ENCODE measurements at places on chromosomes 11 and 22.
A peak's percentile ranks its signal among the peaks of the same experiment; 100 is the strongest.

DNA sequence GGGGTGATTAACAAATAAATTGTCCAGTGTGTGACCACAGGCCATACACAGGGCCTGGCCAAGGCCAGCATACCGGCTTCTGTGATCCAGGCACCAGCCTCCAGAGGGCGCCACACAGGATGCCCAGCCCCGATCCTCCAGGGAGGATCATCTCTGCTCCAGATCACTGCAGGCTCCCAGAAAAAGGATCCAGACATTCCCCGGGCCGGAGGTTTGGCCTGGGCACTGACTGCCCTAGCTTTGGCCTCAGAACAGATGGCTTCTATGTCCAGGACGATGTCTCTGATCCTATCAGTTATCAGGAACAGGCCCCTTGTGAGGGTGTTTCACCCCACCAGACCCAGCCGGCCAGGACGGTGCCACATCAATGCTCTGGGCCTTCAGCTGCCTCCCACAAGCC, 74.5 kb upstream of the LMO1 start:
- peak; percentile 37 for DNase-seq

DNA sequence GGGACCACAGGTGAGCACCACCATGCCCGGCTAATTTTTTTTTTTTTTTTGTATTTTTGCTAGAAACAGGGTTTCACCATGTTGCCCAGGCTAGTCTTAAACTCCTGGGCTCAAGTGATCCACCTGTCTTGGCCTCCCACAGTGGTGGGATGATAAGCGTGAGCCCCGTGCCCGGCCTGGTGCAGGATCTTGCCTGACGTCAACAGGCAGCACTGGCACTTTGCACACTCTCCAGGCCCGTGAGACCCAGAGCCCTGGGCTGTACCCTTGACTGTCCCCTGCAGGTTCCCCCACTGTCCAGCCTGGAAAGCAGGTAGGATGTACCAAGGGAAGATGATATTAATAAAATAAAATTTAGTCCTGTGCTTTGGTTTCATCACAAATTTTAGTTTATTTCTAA, 29.1 kb upstream of the PANX2 start:
- no peak for DNase-seq

DNA sequence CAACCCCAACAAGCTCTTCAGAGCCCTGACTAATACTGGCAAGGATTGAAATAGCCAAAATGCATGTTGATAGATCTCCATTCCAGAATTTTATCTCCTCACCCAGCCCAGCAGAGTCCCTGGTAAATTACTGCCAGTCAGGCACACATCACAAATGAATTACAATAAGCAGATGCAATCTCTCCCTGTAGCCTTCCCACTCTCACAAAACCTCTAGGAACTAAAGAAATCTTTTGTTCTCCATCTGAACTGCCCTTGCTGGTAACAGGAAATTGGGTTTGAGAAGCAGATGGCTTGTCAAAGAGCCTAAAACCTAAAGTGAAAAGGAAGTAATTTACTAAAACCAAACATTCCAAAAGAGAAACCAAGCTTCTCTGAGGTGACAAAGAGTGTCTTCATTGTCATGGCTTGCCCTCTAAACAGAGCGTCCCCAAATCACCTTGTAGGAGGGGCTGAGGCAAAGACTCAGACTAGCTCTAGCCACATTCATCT, 59.5 kb downstream of the FAM168A start:
- DNase-seq: no peak

DNA sequence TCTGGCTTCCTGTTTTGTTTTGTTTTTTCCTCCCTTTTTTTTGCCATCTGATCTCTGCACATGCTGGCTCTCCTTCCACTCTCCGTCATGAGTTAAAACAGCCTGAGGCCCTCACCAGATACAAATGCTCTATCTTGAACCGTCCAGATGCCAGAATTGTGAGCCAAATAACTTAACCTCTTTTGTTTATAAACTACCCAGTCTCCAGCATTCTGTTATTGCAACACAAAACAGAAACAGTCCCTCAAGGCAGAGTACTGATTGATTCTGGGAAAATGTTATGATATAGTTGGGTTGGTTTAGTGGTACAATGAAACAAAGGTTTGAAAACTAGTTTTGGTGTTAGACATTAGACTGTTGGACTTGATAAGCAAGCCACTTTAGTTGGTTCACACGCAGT, 1390.0 kb upstream of the RAG2 start:
- DNase-seq: no peak

- DNase-seq: no peak
These were observed 15.3 kb downstream of the PHF21A start for GRCh38 chr11:46105926-46106325.

Data from left cardiac atrium (tissue), 4 donors.